Anterior cingulate cortex (tissue), 58 donors: ENCODE measurements at places on chromosomes 4 and X.

DNA sequence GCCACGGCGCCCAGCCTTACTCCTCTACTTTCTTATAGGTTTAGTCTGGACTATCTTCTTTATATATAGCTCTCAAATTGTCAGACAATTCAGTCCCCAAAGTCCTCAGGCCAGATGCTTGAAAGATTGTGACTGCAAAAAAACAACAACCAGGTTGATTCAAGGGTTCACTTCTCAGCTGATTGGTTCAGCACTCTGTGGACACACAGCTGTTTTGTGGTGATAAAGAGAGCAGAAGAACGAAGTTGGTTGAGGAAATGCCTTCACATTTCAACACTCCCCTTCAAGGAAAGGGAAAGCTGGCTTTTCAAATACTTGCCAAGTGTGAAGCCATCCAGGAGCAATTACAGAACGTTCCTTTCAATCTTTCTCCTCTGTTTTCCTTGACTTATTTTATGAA lies 166.8 kb downstream of the SHROOM3 start:
- DNase-seq, result no peak

DNA sequence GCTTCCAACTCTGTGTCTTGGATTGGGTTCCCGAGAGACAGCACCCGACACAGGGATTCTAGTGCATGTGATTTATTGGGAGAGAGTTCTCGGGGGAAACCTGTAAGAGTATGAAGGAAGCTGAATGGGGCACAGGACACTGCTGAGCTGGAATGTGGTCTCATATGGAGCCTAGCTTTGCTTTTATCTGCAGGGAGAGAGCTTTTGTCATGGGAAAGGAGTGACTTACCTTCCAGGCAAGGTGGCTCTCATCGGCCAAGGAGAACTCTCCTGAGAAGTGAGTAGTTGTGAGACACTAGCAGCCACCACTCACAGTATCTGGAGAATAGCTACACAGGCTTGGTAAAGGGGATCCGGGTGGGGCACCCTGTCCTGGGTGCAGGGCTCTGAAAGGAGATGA lies 124.5 kb downstream of the NHS start:
- no peak for DNase-seq

DNA sequence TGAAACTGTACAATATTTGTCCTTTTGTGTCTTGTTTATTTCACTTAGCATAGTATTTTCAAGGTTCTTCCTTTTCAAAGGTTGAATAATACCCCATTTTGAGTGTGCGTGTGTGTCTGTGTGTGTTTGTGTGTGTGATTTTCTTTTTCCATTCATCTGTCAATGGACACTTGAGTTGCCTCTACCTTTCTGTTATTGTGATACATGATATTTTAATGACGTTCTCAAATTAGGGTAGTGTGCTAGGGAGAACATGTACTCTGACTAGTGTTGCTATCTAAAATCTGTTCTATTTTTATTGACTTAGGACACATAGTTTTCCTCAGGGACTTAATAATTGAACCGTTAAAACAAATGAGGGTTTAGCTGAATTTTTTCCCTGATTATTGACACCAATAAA lies 9.9 kb downstream of the MMRN1 start:
- DNase-seq, result no peak

- no peak for DNase-seq
Measured at GRCh38 chrX:136754651-136755050, 26.1 kb downstream of the ARHGEF6 start.

- DNase-seq, result no peak
Measured at GRCh38 chr4:172982151-172982590, 186.4 kb upstream of the GALNT7 start.

DNA sequence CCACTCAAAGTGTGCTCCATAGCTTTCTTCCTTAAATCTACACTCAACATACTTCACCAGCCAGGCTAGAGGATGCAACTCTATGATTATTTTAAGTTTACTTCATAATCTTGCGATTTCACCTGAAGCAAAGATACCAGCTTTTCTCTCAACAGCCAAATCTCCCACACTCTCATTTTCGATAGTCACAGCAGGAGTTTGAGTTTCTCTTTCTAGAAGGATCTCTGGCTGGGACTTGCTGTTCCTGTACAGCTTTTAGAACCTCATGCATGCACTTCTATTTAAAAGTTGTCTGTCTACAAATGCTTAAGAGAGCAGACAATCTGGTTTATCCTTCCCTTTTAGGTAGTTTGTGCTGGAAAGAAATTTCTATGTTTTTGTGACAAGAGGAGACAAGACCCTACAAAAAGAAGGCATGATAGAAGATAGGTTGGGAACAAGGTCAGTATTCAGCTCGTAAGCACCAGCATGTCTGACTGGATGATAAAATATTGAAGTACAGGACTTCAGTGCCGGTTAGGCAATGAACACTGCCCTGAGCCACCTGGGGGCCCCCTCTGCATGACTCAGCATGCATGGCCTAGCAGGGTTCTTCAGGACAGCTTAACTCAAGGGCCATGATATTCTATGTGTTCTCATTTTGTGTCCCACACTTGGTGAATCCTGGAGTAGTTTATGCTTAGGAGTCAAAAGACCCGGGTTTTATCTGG lies 65.6 kb downstream of the ATXN3L start:
- DNase-seq, result no peak

DNA sequence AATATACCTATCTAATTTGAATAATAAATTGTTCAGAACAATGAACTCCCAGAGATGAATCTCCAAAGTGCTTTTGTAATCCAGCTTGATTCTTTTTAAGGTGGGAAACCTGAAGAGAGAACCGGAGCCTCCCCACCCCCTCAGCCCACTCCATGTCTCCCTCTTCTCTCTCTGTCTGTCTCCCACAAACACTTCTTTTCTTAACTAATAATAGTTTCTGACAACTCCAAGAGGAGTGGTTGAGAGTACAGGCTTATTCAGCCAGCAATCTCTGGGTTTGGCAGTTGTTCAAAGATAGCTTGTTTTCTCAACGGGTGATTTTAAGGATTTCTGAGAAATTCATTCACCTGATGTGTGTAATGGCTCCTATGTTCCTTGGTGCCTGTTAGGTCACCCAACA lies 23.4 kb downstream of the PPP4R3C start:
- no peak for DNase-seq

DNA sequence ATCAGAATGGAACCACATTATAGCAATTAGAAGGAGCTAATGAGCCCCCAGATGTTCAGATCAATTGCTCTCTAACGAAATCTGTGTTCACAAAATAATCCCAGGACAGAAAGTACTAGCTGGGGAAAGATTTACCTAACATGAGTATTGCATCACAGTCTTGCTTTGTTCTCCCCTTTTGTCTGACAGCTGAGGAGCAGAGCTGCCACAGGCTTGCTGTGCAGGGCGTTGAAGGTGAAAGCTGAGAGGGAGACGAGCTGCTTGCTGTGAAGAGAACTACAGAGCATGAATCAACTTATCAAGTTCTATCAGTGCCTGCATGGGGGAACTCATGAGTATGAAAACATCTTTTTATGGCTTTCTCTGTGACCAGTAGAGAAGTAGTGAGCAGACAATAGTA lies 441.2 kb downstream of the CENPC start:
- DNase-seq, result no peak

- DNase-seq, result no peak
Measured at GRCh38 chrX:11558972-11559371, 106.7 kb downstream of the ARHGAP6 start.

GRCh38 chr4:173514641-173515217 lies 15.3 kb downstream of the HAND2 start:
- no peak for DNase-seq

DNA sequence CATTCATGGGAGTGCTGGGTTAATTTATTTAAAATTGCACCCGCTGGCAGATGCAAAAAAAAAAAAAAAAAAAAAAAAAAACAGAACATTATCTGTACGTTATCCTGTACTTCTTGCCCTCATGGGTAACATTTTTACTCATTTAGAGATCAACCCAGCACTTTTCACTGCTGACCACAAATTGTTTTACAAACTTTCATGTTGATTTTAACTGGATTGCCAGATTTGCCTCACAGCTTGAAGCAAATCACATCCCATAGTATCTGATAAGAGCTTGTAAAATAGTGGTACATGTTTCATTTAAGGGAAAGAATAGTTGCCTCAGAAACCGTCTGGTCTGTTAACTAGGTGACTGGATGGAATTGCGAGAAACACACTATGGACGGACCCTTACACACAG lies 640.8 kb downstream of the TRIML1 start:
- DNase-seq, result no peak

- DNase-seq, result no peak
Measured at GRCh38 chr4:60344908-60345307, 855.2 kb upstream of the ADGRL3 start.

DNA sequence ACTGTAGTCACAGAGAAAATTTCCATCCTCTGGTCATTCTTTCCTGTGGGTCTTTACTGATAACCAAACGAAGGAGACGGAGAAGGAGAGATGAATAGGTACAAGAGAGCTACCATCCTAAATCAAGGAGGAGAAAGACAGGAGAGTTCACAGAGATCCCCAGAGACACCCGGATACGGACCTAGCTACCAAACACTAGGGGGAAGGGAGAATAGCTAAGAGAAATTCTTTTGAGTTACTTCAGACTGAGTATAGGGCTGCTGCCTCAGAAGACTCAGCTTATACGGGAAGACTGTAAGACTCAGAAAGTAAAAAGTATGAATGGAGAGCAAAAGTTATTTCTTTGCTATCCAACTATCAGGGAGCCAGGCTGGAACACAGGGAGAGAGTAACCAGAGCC lies 572.1 kb downstream of the C4orf33 start:
- DNase-seq, result no peak

- peak; percentile 31 for DNase-seq
Measured at GRCh38 chr4:185656467-185656931, 121.2 kb upstream of the PDLIM3 start.

DNA sequence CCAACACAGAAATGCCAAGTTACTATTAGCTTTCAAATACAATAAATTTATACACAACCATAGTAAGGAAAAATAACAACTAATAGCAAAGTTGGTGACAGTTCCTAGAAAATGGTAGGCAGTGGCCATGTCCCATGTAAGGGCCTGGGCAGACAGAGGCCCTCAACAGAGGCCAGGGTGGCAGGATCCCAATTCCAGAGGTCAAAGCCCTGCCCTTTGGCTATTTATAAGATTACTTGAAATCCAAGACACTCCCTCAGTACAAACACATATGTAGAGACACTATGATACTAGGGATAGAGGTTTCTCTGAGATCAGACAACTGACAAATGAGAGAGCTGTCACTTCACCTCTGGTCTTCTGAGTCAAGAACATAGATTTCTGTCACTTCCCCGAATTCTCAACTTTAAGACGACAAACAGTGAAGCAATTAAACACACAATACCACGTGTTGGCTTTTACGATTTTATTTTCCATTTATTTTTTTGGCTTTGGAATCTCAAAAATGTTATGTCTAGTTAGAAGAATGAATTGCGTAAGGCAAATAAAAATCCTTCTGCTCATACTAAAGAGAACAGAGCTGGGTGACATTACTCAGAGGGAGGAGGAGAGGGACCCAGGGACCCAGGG lies 16.3 kb upstream of the MAOB start:
- DNase-seq, result no peak

DNA sequence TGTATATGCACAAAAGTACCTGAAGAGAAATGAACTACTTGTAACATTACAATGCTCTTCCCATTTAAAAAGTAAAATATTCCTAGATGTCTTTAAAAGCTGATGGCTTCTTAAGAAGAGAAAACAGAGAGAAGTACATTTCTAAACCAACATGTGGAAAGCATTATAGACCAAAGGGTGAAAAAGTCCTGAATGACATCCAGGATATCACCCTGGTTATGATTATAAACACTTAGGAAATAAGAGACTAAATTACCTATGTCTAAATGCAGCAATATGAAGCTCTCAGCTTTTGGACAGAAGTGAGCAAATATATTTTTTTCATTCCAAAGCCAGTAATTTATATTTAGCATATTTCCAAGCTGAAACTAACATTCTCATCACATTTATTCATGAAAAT lies 21.7 kb upstream of the EGFL6 start:
- no peak for DNase-seq

GRCh38 chr4:137623013-137623412 lies 90.7 kb upstream of the PCDH18 start:
- no peak for DNase-seq

DNA sequence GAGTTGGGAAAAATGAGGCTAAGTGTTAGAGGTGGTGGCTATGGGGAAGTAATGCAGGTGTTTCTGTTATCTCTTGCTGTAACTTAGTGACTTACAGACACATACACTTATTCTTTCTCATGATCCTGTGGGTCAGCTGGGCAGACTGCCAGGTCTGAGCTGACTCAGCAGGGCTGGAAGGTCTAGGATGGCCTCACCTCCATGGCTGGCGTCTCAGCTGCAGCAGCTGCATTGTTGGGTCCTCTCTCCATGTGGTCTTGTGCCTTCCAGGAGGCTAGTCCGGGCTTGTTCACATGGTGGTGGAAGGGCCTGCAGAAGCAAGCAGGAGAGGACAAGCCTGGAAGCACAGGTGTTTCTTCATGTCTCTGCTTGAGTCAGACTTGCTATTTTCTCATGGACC lies 172.7 kb downstream of the NHS start:
- no peak for DNase-seq

GRCh38 chr4:6854098-6854744 lies 55.4 kb upstream of the TBC1D14 start:
- DNase-seq, result no peak

DNA sequence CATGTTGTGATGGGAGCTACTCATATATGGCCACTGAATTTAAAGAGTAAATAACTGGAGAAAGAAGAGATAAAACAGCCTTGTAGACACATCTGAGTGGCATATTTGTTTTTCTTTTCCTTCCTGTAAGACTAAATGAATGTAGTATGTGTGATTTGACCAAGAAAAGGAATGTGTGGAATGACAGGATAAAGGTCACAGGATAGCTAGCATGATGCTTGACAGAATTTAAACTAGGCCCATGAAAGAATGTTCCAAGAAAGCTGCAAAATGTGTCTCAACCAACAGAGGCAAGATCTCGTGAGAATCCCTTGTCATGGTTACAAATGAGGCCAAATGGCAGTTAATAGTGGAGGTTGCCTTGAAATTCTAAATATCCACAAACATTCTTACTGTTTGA lies 137.0 kb downstream of the KCNIP4 start:
- DNase-seq, result no peak

DNA sequence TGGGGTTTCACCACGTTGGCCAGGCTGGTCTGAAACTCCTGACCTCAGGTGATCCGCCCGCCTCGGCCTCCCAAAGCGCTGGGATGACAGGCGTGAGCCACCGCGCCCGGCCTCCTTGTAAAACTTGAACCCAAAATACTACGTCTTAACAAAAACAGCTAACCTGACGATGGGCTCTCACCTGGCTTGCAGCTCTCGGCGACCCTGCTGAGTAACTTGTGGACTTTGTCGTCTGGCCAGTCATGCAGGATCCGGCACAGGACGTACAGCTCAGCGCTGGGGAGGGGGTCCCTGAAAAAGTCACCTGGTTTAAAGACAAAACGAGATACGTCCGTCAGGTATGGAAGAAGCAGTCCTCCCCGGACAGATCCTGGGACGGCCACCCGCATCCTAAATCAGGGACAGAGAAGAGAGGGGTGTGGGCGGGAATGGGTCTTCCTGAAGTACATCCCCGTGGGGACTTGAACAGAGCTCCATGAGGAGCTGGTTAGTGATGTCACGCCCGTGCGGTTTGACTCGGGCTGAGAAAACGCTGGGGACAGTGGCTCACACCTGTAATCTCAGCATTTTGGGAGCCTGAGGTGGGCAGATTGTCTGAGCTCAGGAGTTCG lies 20.7 kb upstream of the SLC25A6 start:
- no peak for DNase-seq
